ENCODE measurements at places on chromosomes 2 and 18.

- DNase-seq, result no peak
Observed at GRCh38 chr2:72150861-72151356, 3.2 kb upstream of the CYP26B1 start.

DNA sequence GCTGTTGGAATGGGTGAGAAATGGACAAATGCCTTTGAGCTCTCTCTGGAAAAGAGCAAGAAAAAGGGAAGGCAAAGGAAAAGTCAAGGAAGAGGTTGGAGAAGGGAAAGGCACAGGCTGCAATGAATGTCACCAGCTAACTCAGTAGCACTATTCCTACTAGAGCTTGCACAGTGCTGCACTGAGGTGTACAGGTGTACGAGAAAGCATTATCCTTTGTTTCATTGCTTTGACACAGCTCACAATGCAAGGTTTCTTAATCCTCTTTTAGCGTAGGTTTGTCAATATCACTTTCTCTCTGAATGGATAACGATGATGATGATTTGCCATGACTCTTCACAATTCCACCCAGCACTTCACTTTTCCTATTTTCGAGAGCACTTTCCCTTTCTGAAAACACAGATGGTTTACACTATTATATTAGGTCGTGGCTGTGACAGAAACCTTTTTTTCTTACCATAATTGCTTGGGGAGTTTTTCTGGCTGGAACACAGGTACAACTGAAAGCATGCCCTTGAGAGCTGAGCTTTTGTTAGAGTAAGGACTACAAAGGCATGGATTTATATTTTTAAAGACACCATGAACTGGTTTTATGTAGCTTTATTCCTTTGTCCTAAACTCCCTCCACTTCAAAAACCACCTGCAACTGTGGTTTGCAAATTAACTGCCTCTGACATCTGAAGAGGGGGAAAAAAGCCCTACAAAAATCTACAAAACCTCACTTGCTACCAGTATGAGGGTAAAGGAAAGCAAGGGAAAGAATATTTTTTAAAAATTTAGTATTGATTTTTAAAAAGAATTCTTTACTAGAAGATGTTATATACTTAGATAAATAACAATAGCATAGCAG is 265.5 kb downstream of the TGIF1 start:
- DNase-seq, result no peak

DNA sequence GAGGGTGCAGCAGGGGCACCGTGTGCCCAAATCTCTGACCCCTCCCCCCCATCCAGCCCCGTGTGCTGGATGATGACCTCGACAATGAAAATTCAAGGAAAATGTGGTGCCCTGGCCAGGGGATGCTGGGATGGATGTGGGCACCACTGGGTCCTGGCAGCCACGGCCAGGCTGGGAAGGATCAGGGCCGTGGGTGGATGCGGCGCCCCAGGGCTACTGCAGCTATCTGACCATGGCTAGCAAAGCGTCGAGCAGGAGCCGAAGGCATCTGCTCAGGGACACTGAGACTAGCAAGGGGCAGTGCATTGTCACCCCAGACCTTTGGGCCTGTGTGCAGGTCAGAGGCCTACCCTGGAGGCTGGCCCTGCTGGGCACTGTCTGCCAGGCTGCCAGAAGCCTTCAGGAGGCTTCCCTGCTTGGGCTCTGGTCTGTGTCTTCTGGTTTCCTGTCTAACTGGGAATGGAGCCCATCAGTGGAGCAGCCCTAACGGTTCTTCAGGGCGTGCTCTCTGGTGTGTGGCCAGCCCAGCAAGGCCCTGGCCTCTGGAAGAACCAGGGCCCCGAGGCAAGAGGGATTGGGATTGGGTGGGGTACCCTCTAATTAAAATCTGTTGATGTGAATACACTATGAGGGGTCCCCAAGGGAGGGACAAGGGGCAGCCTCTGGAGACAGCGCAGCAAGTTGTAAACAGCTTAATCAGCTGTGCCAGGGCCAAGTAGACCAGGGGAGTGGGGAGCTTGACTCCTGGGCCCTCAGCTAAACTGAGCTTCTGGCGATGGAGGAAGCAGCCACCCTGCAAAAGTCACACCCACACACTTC is 98.0 kb downstream of the STPG4 start:
- no peak for DNase-seq

DNA sequence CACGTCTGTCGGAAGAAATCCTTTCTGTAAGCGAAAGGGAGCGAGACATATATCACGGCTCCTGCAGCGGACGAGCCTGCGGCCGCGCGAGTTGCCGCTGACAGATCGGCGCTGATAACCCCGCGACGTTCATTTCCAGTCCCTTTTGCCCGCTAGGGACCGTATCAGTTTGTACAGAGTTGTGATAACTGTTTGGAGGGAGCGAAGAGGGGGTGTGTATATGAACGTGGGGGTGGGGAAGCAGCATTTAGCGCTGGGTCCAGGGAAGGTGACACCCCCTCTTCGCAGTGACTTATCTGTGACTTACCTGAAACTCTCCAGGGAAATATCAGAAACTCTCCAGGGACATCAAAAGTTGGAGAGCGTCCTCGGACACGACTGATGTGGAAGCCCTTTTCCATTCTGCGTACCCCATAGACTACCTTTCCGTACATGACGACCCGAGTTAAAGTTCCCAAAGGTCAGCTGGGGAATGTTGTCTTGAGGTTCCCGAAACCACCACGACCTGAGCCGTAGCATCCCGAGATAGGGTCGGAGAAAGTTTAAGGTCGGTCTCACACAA is 948 bp upstream of the GATA6 start:
- DNase-seq, result no peak

GRCh38 chr18:22088029-22088428 is 81.4 kb upstream of the GATA6 start:
- DNase-seq, result no peak

- no peak for DNase-seq
Observed at GRCh38 chr18:48191494-48191893, 217.7 kb downstream of the ZBTB7C start.

GRCh38 chr2:232653441-232653840 is 20.0 kb downstream of the EFHD1 start:
- DNase-seq, result no peak

DNA sequence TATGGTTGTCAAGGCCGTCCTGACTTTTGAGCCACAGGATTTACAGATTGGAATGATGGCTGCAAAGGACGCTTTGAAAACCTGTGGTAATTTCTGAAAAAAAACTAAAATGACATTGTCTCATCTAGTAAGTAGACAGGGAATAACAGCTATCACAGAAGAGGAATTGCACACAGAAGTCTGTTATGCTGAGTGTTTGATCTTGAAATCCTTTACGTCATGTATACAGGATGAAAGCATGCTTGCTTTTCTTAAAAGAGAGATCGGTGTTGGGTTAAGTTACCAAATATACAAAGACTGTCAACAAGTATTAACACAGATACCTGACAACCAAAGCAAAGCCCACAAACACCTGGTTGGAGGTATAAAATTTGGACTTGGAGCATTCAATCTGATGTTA is 12.6 kb upstream of the SRSF7 start:
- DNase-seq, result no peak

GRCh38 chr2:104846786-104847585 is 6.9 kb upstream of the POU3F3 start:
- no peak for DNase-seq

DNA sequence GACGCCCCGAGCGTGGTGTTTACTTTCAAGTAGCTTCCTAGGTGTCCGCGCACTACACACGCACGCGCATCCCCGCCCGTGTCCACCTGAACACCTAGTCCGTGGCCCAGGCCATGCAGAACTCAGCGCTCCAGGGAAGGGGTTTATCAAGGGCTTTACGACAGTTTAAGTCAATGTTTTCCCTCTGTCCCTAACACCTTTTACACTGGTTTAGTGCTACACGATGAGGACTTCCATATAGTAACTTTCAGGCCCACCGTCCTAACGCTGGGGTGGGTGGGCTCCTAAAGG is 1.4 kb upstream of the BCL2 start:
- no peak for DNase-seq

- no peak for DNase-seq
Observed at GRCh38 chr2:241848761-241849615, 9.7 kb downstream of the PDCD1 start.

DNA sequence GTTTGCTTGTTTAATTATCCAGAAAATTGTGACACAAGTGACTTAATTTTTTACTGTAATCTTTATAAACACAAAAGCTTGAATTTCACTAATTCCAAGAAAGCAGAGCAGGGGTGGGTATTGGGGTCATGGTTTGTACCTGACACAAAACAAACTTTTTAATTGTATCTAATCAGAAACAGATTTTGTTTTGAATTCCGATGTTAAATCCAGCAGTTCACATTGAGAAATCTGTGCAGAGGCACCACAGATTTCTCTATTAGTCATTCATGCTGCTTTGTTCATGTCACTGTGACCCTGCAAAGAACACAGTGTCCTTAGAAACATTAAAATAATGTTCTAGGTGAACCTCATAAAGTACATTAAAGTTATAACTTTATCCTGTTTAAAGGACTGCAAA is 443.4 kb downstream of the NYAP2 start:
- DNase-seq, result peak; percentile 27

DNA sequence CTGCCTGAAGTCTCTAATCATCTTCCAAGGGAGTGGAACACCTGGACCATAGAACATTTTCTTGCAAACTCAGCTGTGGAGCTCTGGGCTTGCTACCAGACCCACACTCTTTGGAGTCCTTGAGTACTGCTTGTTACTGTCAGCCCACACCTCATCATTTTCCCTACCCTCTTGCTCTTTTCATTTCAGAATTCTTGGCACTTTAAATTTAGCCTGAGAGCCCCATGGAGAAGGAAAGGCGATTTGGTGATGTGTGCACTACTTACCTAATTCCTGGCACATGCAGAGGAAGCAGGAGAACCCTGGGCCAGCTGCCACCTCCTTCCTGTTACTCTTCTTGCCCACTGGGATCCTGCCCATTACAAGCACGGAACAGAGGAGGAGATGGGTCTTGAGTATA is 31.7 kb downstream of the TMEM178A start:
- DNase-seq, result peak; percentile 3

GRCh38 chr2:132678483-132678882 is 8.5 kb upstream of the LYPD1 start:
- peak; percentile 56 for DNase-seq

- no peak for DNase-seq
Observed at GRCh38 chr2:162317861-162318327, 590 bp downstream of the IFIH1 start.

DNA sequence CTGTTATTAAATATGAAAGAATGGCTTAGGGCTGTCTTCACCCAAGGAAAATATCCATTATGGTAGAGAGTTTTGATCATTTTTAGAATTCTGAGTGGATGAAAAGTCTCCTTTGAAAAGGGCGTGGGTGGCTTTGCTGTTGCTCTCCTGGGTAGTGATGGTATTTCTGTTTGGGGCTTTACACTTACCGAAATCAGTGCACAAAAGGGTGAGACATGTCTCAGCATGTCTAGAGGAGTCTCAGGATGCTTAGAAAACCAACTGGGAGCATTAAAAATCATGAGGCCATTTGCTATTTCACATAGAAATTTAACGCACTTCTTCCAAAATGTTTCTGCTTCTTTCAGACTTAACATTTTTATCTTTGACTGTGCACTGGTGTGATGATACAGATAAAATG is 49.6 kb downstream of the ZCCHC2 start:
- no peak for DNase-seq

DNA sequence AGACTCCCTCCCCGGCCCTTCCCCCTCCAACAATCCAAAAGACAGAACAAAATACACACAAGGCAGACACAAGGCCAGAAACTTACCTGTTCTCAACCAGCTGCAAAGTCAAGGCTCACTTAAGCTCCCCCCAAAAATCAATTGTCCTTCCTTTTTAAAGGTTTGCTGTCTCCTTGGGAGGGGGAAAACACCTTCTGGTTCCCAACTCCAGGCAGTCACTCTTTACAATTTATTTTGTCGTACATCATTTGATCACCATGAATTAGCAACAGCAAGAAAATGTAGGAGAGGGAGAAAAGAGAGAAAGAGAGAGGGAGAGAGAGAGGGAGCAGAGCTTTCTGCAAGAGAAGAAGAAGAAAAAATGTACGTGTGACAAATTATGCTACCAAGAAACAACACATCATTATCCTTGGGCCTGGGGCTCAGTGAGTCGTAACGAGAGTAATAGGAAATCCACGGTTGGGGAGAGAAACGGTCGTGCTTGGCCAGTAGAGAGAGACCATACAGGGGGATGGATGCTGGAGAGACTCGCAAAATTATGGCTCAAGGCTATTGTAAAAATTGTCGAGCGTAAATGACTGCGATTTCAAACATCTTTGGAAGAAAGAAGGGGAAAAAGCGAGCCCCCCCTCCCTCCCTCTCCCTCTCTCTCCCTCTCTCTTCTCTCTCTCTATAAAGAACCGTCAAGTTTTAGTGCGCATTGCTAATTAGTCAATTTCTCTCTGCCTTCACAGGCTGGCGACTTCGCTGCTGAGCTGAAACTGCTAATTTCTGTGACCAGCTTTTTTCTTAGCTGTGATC is at the start of gene KLHL14:
TSS of gene KLHL14 (minus strand) at position 443 of the 801 bp plus-strand sequence. CDS start 2,432 bp downstream, outside the sequence.
- no peak for DNase-seq

- DNase-seq, result peak; percentile 58
Observed at GRCh38 chr2:42359965-42360483, 993 bp downstream of the COX7A2L start.

DNA sequence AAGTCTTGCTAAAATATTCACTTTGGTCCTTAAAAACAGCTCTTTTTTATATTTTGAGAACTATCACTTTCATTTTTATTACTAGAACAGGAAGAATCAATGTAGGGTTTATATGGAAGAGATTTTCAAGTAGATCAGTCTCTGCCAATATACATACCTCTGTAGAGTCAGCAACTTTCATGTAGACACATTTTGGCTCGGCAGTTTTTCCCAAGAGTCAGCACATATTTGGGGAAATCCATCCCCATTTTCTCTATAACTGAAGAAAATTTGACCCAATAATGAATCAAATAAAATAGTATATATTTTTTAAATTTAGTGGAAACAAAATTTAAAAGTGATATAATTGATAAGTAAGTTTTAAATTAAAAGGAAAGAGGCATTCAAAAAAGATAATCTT is 329.8 kb upstream of the TFPI start:
- DNase-seq, result no peak

DNA sequence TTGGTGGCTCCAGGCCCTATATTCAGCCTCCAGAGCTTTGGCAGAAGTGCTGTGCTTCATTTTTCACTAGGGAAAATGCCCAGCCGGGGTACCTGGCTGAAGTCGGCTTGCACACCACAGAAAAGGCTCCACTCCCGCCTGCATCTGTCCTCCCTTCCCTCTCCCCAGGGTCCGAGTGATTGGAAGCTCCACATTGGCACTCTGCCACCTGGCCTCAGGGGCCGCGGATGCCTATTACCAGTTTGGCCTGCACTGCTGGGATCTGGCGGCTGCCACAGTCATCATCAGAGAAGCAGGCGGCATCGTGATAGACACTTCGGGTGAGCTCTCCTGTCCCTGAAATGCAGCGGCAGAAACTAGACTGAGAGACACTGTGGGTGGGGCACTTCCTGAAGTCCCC is 47.4 kb downstream of the IMPA2 start:
- DNase-seq, result no peak

- no peak for DNase-seq
Observed at GRCh38 chr2:230557065-230557464, 141.1 kb downstream of the SP100 start.

Measured in IMR-90 (cell line).